A549 (cell line): ENCODE measurements at places on chromosomes 1 and 21.
A peak's percentile ranks its signal among the peaks of the same experiment; 100 is the strongest.

- no peak for DNase-seq
These were observed 14.0 kb upstream of the DISC1 start for GRCh38 chr1:231612393-231613089.

- peak; percentile 45 for DNase-seq
These were observed 9.2 kb upstream of the EVA1C start for GRCh38 chr21:32403201-32403777.

DNA sequence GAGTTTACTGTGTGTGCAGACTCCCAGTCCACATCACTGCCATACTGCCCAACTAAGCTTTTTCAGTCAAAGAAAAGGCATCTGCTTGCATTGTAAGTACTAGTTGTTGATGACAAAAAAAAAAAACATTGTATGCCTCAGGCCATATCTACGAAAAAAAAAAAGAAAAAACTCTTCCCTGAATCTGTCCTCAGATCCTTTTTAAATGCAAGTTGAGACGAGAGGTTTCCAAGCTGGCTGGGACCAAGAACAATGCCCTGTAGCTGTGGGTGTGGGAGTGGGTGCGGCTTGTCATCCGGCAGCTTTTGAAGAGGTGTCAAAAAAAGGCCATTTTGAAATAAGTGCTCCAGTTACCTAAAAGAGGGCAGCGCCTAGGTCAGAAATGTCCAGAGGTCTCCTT, 29.2 kb upstream of the HHAT start:
- DNase-seq, result no peak

DNA sequence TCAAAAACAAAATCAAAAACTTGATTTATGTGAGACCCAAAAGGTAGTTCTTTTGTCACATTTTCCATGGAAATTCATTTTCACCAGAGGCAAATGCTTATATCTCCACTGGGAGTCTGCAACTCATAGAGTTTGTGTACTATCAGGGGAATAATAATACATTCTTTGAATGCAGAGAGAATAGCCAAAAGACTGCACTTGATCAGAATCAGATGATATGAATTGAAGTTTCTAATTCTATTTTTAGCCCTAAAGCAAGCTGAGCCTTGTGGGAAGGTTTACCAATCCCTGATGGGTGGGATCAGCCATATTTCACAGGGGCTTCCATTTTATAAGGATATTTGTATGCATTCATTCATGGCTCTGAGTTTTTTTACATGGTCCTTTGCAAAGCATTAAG, 49.6 kb downstream of the TSEN15 start:
- DNase-seq, result no peak

DNA sequence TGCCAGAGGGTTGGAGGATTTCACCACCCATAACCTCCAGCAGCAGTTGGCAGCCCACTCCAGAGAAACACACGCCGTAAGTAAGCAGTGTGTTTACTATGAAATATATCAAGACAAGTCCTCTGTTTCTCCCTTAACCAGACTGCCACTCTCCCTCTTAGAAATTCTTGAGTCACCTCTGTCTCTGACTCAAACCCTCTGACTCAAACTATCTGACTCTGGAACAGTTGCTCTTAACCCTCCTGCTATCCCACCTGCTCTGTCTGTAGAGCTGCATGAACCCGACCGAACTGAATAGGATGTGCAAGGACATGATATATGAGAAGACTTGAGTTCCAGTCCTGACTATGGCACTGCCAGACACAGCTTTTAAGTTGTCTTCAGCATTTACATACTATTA, 14.1 kb downstream of the INPP5B start:
- DNase-seq, result peak; percentile 37

- no peak for DNase-seq
These were observed 15.5 kb upstream of the PSMB2 start for GRCh38 chr1:35656863-35657232.

DNA sequence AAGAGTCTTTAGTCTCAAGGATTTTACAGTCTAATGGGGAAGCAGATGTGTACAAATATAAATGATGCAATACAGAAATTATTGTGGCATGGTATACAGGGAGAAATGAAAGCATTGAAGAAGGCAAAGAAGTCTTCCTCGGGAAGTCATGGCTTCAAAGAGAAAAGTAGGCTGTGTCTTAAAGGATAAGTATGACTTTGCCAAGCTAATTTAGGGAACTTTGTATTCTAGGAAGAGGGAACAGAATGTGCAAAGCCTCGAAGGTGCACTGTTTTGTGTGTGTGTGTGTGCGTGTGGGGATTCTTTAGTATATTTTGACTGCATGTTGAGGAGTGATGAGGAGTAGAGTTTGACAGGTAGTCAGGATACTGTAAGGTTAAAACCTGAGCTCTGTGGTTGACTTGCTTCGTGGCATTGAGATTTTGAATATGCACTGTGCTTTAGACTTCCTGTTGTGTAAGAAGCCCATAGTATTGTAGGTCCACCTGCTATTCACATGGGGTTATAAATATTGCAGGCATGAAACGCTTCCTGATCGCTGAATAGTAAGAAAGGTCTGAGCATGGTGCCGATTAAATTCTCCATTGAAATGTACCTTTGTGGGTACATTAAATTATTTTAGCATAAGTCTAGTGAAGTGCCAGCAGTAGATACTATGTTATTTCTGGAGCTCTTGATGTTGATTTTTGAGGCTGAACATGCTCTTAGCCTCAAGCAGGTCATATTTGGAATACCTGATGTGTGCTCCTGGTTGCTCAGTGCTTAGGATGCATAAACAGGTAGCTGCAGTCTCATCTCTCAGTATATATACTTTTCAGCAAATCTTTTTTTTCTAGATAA, 8.0 kb downstream of the SMAP2 start:
- DNase-seq, result no peak
